ENCODE measurements at places on chromosomes 6 and 20. TPM values are rescaled to one million over a fixed set of nuclear protein-coding genes. Genes with fewer than 3 reads are reported as not detected.
A peak's percentile ranks its signal among the peaks of the same experiment; 100 is the strongest.

DNA sequence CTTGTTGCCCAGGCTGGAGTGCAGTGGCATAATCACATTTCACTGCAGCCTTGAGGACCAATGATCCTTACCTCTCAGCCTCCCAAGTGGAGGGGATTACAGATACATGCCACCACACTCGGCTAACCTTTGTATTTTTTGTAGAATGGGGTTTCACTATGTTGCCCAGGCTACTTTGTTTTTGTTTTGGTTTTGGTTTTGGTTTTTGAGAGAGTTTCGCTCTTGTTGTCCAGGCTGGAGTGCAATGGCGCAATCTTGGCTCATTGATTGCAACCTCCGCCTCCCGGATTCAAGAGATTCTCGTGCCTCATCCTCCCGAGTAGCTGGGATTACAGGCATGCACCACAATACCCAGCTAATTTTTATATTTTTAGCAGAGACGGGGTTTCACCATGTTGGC, 105.5 kb downstream of the BMP7 start:
- no peak overlapping the region for H3K27ac ChIP-seq
- no peaks in the 10 kb centered on the region for H3K36me3 ChIP-seq
- no peak for DNase-seq
- no peaks in the 10 kb centered on the region for H3K4me1 ChIP-seq

DNA sequence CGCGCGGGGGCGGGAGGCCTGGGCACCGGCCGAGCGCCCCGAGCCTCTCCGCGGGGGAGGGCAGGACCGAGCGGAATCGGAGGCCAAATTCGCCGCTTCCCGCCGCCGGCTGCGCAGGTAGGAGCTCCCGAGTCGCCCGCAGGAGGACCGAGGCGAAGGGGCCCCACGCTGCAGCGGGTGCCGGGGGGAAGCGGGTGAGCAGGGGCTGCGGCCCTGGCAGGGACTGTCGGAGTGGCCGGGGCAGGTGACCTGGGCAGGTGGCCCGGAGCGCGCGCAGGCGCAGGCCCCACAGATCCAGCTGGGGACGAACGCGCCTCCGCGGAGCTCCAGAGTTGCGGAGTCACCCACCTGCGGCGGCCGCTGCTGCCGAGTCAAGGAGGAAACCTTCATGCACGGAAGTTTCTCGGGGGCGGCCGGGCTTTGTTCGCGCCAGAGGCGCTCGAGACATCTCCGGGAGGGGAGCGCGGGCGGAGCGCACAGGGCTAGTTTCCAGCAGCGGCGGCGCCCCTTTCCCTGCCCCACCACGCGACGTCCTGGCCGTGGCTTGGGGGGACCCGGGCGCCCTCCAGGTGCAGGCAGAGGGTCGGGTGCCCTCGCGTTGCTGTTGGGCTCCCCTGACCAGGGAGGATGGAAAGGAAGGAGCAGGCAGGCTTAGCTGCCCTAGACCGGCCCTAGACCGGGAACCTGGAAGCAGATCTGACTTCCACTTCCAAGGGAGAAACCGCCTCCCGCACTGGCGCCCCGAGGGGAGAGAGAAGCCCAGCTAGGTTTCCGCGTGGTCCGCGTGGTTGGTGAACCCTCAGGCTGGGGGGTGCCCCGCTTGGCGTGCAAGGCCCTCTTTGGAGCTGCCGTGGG, 590 bp downstream of the SLCO4A1 start:
- peaks cover 25% of the 10 kb centered on the region for H3K4me1 ChIP-seq
- H3K36me3 ChIP-seq = peaks cover 18% of the 10 kb centered on the region
- H3K27me3 ChIP-seq = peaks cover 7% of the 10 kb centered on the region
- peak overlapping the region; percentile 80 for H3K4me3 ChIP-seq
- peak; percentile 56 for DNase-seq
- no peak overlapping the region for H3K27ac ChIP-seq

DNA sequence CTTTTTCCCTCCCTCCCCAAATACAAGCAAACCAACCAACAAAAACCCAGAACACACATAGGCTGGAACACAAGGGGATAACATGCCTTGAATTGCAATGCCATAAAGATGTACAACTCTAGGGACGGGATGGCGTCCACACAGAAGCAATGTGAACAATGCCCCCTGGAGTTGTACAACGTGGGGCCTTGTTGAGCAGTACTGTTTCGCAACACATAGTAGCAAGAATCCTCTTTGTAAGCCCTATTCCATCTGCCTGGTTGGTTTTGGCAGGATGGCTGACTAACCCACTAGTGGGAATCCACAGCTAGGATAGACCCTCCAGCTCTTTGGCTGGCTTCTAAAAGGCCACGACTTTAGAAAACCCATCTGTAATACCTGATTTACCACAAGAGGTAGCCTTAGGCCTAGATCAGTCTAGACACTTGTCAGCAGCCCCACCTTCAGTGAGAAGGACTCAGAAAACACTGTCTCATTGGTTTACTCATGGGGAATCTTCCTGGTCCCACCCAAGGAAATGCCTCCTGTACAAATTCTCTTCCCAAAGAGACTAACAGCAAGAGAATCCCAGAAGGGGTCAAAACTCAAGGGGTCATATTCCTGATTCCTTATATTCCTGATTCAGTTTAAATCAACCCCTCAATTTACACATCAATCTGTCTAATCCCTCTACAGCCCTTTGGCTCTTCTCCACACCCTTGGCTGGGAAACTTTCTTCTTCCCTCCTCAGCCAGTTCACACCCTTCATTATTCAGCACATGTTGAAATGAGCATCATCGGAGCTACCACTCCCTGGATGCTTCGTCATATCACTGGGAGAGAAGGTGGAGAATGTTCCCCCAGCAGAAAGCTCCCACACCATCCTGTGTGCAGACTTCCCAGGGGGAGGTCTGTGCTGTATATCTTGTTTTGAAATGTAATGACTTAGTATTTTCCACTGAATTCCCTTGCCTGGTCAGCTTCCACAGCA, 622.4 kb upstream of the FLRT3 start:
- no peak for DNase-seq
- no peak overlapping the region for H3K4me3 ChIP-seq
- no peaks in the 10 kb centered on the region for H3K27me3 ChIP-seq
- H3K36me3 ChIP-seq = no peaks in the 10 kb centered on the region
- H3K4me1 ChIP-seq = no peaks in the 10 kb centered on the region

- no peaks in the 10 kb centered on the region for H3K4me1 ChIP-seq
- H3K36me3 ChIP-seq = no peaks in the 10 kb centered on the region
- no peak for DNase-seq
- peaks cover 5% of the 10 kb centered on the region for H3K27me3 ChIP-seq
- no peak overlapping the region for H3K4me3 ChIP-seq
These were observed 164.8 kb downstream of the SYNE1 start for GRCh38 chr6:152472325-152472724.

DNA sequence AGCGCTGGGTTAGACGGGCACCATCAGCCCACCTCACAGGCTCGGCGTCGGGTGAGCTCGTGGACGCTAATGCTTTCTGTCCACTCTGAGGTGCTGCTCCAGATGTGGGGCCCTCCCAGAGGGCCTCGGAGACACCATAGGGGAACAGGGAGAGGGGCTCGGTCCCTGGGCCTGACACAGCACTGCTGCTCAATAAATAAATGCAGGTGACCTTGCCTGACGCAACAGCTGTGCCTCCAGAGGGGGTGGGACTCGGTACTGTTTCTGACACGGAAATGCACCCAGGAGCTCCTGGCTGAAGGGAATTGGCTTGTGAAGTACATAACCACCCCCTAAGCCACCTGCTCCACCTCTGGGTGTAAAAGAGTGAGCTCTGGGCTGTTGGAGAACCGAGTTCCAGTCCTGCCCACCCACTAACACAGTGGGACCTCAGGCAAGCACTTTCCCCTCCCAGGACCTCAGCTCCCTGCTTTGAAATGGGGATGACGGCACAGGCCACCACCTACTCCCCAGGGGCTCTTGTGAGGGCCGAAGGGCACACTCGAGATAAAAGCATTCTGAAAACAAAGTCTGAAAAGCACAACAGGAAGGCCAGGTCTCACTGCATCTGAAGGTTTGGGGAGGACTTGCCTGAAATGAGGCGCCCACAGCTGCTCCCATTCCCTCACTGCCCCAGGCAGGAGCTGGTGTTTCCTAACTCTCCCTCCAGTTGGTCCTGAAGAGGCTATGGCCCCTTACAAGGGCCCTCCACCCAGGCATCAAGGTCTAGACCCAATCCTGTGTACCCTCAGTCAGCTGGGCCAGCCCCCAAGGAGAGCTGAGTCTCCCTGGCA, 6.7 kb downstream of the KCNK15 start:
- peaks cover 7% of the 10 kb centered on the region for H3K27me3 ChIP-seq
- H3K4me3 ChIP-seq = no peak overlapping the region
- DNase-seq = no peak

GRCh38 chr6:113306552-113307145, 550.5 kb upstream of the MARCKS start:
- no peaks in the 10 kb centered on the region for H3K36me3 ChIP-seq
- H3K27me3 ChIP-seq = no peaks in the 10 kb centered on the region
- no peak overlapping the region for H3K27ac ChIP-seq
- no peaks in the 10 kb centered on the region for H3K4me1 ChIP-seq
- H3K4me3 ChIP-seq = no peak overlapping the region
- DNase-seq = peak; percentile 13

GRCh38 chr20:12970372-12970821, 38.4 kb upstream of the SPTLC3 start:
- H3K27me3 ChIP-seq = peaks cover 3% of the 10 kb centered on the region
- no peak overlapping the region for H3K4me3 ChIP-seq
- no peaks in the 10 kb centered on the region for H3K36me3 ChIP-seq
- peaks cover 4% of the 10 kb centered on the region for H3K4me1 ChIP-seq

DNA sequence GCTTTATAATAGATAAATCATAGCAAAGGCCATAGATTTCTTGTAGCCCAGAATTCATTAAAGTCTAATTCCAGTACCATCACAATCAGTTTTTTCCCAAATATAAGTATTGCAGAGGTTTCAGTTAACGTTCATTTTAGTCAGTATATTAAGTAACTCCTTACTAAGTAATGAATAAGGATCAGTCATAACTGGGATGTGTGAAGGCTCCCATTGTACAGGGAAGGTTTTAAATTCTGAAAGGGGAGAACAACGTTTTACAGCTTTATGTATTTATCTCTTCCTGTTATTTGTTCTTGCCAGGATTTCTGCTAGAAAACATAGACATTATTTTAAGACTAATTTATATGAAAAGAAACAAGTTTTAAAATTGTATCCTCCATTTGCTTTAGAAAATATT, 215.5 kb upstream of the LAMP5 start:
- H3K36me3 ChIP-seq = no peaks in the 10 kb centered on the region
- H3K4me1 ChIP-seq = no peaks in the 10 kb centered on the region
- H3K27ac ChIP-seq = no peak overlapping the region
- H3K27me3 ChIP-seq = no peaks in the 10 kb centered on the region
- no peak overlapping the region for H3K4me3 ChIP-seq
- no peak for DNase-seq

GRCh38 chr20:14335052-14335451, 2.4 kb downstream of the FLRT3 start:
- H3K27me3 ChIP-seq = no peaks in the 10 kb centered on the region
- no peak overlapping the region for H3K27ac ChIP-seq
- no peak overlapping the region for H3K4me3 ChIP-seq

- H3K4me1 ChIP-seq = no peaks in the 10 kb centered on the region
- no peak for DNase-seq
- H3K4me3 ChIP-seq = no peak overlapping the region
These were observed 222.1 kb upstream of the UFL1 start for GRCh38 chr6:96299525-96299924.

- no peak overlapping the region for H3K4me3 ChIP-seq
- no peak for DNase-seq
- no peak overlapping the region for H3K27ac ChIP-seq
- H3K36me3 ChIP-seq = no peaks in the 10 kb centered on the region
These were observed 62.6 kb downstream of the NPEPL1 start for GRCh38 chr20:58755062-58755697.

GRCh38 chr20:50267041-50267865, 76.6 kb downstream of the CEBPB start:
- DNase-seq = no peak
- H3K27ac ChIP-seq = no peak overlapping the region
- no peak overlapping the region for H3K4me3 ChIP-seq
- peaks cover 8% of the 10 kb centered on the region for H3K4me1 ChIP-seq

DNA sequence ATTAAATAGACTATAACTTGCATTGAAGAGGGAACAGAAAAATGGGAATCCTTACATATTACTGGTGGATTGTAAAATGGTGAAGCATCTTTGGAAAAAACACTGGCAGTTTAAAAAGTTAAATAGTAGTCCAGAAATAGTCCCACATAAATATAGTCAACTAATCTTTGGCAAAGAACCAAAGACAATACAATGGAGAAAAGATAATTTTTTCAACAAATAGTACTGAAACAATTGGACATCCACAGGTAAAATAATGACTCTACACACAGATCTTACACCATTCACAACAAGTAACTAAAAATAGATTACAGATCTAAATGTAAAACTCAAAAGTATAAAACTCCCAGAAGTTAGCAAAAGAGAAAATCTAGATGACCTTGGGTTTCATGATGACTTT, 259.1 kb upstream of the CEP162 start:
- H3K4me3 ChIP-seq = no peak overlapping the region
- no peaks in the 10 kb centered on the region for H3K36me3 ChIP-seq
- H3K4me1 ChIP-seq = no peaks in the 10 kb centered on the region
- no peaks in the 10 kb centered on the region for H3K27me3 ChIP-seq
- H3K27ac ChIP-seq = no peak overlapping the region

Gene BMP6
- total RNA-seq = 1.1 TPM

Gene CLDN20
- total RNA-seq = not detected

Gene KIF25
- total RNA-seq = not detected

Gene ZNF165
- total RNA-seq = 0.34 TPM

Gene TMEM200A
- total RNA-seq = 1.3 TPM

Gene PKIB
- total RNA-seq = 0.52 TPM

Gene MICB
- total RNA-seq = 30.6 TPM

Gene PRL
- total RNA-seq = not detected

Gene TMEM74B
- total RNA-seq = 1.2 TPM

Gene DEFB124
- total RNA-seq = not detected

Gene SERPINB1
- total RNA-seq = 102 TPM

Gene SFTA2
- not detected for total RNA-seq

Data from activated T-helper 2 cell treated with anti-CD3 and anti-CD28 coated beads, Interferon-gamma antibody, Interleukin-2, Interleukin-4, amounts not matched to agents 10 μg/mL and 5 μg/mL and 100 μg/mL, durations not matched to agents 14 hours and 24 hours and 36 hours (primary cell).